Right cardiac atrium (tissue), 5 donors: ENCODE measurements at places on chromosomes 1 and 21.
A peak's percentile ranks its signal among the peaks of the same experiment; 100 is the strongest.

DNA sequence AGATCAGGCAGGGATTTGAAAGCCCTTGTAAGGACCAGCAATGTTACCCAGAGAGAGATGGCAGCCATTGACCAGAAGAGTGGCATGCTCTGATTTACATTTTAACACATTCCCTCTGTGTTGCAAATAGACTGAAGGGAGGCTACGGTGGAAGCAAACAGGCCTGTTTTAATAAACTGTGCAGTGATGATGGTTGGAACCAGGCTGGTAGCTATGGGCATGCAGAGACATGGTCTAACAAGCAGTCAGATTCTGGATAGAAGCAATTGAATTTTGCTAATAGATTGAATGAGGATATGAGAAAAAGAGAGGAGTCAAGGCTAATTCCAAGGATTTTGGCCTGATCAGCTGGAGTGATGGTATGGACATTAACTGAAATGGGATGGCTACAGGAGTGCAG is 32.3 kb upstream of the ZNF648 start:
- DNase-seq, result no peak

DNA sequence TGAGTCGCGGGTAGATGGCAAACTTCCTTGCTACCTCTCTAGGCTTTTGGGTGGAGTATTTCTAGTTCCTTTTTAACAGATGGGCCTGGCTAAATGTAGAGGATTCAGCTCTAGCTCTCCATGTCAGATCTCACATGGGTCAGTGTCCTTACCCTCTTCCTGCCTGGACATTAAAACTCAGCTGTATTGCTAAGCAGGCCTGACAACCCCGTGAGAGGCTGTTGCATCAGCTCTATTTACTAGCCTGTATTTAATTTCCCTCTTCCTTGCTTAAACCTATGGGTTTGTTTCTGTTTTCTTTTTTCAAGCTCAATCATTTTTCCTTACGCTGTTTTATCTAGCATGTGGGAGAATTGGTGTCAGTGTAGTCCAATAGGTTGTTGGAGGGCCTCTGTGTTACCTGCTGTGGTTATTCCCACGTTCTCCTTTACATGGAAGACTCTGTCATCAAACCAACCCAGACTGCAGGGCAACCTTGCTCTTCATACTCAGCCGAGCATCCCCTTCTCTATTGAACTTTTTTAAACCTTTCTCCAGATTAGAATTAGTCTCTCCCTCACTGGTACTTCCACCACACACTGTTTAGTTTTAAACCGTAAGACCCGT is 79.5 kb upstream of the BACH1 start:
- DNase-seq, result no peak

GRCh38 chr21:34276711-34277425 is 86.9 kb upstream of the KCNE2 start:
- DNase-seq, result no peak

DNA sequence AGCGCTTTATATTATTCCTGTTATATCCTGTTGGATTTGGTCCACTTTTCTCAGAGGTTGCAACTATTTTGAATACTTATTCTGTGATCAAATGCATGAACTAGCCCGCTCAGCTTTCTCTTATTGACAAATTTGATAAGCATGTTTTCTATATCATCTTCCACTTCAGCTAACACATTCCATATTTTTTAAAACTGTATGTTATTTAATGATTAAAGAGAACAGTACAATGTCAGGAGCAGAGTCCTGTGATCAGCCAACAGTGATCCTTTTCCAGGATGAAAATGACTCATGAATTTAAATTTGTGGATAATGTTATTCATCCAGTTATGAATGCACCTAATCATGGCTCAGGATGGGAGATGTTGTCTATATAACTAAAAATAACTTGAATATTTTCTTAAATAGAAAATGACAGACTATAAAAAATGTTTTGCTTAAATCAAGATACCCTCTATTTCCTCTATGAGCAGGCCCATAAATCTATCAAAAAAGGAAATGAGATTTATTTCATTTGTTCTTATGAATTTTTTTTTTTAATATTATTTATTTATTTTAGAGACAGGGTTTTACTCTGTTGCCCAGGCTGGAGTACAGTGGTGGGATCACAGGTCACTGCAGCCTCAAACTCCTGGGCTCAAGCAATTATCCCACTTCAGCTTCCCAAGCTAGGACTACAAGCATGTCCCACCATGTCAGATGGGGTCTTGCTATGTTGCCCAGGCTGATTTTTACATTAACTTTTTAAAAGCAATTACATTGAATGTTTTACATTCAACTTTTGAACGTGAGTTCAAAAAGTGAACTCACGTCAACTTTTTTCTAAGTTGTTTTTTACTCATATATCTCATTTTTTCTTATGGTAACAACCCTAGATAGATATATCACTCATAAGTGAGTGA is 12.5 kb downstream of the BPNT1 start:
- DNase-seq, result no peak

DNA sequence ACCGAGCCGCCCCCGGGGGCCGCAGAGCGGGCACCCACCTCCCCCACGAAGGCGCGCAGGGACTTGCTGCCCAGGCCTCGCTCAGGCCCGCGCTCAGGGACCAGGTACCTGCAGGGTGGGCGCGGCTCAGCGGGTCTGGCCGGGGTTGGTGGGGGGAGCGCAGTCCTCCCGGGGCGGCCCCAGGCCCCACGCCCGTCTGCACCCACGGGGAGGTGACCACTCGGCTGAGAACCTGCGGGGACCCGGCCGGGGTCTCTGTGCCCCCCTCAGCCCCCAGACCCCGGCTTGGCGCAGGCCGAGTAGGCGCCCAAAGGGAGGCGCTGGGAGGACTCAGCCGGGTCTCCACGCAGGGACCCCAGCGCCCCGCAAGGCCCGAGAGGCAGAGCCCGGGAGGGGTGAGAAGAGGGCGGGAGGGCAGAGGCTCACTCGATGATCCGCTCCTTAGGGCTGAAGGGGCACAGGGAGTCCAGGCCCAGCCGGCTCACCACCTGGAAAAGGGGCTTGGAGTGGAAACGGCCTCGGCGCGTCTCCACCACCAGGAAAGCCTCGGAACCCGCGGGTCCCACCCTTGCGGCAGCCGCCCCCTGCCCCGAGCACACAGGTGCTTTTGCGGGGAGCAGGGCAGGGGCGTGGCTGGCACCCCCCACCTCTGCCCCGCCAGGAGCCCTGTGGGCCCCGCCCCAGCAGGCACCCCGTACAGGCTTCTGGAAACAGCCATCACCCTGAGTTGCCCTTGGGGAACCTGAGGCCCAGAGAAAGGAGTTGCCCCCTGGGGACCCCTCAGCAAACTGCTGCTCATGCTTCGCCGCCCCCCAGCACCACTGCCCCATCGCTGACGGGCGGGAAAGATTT is 9.3 kb downstream of the FTCD start:
- DNase-seq, result peak; percentile 49

DNA sequence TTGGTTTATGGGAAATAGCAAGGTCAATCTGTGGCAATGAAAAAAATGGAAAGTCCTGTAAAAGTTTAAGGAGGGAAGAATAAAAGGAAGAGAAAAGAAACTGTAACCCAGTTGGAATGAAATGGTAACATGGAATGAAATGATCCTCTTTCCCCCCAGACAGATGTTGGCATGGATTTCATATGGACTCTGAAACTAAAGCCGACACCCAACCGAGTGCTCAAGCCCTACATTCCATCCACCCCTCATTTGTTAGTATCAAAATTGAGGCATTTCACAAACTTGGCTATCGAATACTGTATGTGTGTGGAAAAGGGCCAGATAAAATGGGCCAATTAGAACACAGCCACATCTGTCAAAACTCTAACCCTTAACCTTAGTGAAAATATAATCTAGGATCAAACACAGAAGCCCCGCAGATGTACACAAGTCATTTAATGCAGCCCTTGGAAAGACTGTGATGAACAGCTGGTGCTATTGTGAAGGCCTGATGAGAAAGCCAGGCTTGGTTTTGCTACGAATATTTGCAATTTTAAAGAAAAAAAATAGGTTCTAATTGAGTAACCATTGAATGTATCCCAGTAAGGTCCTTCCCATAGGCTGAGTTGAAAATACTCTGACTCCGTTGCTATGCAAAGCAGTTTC is 72.6 kb upstream of the RGL1 start:
- no peak for DNase-seq

GRCh38 chr1:30762152-30762929 is 4.8 kb upstream of the LAPTM5 start:
- no peak for DNase-seq

- no peak for DNase-seq
Observed at GRCh38 chr21:21366277-21366676, 368.1 kb downstream of the NCAM2 start.

- DNase-seq, result no peak
Observed at GRCh38 chr21:36210779-36211659, 54.4 kb downstream of the DOP1B start.

GRCh38 chr1:41151846-41152245 is 90.3 kb downstream of the SCMH1 start:
- no peak for DNase-seq

DNA sequence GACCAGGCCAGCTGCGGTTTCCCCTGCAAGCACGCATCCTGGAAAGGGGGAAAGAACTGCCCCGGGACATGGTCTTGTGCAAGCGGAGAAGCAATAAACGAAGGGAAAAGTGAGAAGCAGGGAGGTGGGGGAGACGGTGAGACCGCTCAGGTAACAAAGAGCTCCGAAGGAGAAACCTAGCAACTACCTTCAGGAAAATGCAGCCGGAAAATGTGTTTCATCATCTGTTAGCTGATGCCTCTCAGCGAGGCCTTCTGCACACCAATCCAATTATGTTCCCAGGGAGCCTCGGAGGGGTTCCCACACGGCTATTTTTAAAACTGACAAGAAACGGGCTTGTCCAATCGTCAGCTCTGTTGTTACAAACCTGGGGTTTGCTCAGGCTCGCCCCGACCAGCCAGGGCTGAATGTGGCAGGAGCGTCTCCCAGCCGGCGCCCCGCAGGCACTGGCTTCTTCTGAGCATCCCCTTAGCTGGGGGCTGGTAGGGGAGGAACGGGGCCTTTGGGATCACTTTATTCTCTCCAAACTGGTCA is 3.4 kb downstream of the RIPK4 start:
- no peak for DNase-seq

GRCh38 chr1:199590708-199591107 is 436.8 kb upstream of the NR5A2 start:
- no peak for DNase-seq

GRCh38 chr1:233121947-233122559 is 171.6 kb downstream of the NTPCR start:
- DNase-seq, result no peak

GRCh38 chr1:12208764-12209494 is 20.9 kb upstream of the VPS13D start:
- DNase-seq, result peak; percentile 82

- DNase-seq, result no peak
Observed at GRCh38 chr21:33441489-33442477, 38.0 kb downstream of the TMEM50B start.

GRCh38 chr1:244044423-244044822 is 6.7 kb upstream of the ZBTB18 start:
- no peak for DNase-seq

GRCh38 chr1:106268070-106268469 is 788.4 kb upstream of the PRMT6 start:
- no peak for DNase-seq

DNA sequence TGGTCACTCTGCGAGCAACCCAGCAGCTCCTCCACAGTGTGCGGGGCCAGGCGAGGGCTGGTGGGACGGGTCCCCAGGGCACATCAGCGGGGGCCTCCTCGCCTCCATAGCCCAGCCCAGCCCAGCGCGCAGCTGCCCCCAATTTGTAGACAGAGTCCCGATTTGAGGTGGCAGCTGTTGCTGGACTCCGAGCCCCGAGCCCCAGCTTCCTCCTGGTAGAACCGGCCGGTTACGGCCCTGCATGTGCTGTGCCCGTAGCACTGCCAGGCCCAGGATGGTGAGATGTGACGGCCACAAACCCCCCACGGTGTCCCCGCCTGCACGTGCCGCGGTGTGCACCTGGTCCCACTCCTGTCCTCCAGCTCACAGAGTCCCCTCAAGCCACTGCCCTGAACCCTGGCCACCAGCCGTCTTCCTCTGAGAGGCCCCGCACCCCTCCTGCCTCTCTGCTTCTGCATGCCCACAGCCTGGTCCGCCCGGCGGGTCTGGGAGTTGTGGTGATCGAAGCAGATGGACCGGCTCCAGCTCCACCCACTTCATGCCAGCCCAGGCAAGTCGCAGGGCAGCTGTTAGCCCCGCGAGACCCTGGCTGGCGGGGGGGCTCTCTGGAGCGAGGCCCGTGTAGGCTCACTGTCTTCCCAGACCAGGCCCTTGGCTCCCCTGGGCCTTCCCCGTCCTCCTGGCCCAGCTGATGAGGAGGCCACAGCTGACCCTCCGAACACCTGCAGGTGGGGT is 55.5 kb downstream of the MORN1 start:
- DNase-seq, result no peak

DNA sequence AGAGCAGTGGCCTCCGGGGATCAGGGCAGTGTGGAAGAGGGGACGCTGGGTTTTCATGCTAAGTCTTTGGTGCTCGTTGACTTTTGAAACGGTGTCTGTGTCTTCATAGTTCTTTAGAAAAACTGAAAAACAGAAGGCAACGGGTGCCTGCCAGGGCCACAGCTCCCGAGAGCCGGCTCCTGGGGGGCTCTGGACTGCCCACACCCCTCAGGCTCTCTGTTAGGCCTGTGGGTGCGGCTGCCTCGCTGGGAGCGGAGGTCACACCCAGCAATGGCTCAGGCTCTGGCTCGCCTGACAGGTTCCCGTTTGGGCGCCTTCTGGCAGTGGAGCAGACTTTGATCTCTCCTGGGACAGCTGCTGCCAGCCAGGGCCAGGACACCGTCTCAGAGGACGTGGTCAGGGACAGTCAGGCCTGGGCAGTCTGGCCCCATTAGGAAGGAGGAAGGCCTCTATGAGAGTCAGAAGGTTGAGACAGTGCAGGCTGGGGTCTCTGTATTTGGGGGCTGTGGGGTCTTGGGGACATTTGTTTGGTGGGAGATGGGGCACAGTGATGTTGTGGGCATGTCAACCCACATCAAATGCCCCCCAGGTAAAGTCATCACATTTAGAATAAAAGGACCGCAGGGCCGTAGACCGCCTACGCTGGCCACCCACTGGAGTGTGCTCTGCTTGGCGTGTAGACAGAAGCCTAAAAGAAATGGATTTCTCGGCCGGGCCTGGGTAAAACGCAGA is 5.6 kb downstream of the ARHGEF16 start:
- DNase-seq, result peak; percentile 12

- no peak for DNase-seq
Observed at GRCh38 chr21:29669416-29669815, 270.4 kb downstream of the GRIK1 start.

GRCh38 chr21:17613242-17613676 is 558 bp upstream of the BTG3 start:
- DNase-seq, result peak; percentile 60

- no peak for DNase-seq
Observed at GRCh38 chr1:206450281-206450680, 20.0 kb upstream of the IKBKE start.

- DNase-seq, result no peak
Observed at GRCh38 chr1:107975851-107976250, 10.9 kb upstream of the VAV3 start.
